ENCODE measurements at places on chromosomes 1 and 21.

GRCh38 chr21:36915014-36915695 lies 51.3 kb downstream of the HLCS start:
- DNase-seq: no peak

GRCh38 chr1:8905582-8906191 lies 27.2 kb upstream of the ENO1 start:
- no peak for DNase-seq

DNA sequence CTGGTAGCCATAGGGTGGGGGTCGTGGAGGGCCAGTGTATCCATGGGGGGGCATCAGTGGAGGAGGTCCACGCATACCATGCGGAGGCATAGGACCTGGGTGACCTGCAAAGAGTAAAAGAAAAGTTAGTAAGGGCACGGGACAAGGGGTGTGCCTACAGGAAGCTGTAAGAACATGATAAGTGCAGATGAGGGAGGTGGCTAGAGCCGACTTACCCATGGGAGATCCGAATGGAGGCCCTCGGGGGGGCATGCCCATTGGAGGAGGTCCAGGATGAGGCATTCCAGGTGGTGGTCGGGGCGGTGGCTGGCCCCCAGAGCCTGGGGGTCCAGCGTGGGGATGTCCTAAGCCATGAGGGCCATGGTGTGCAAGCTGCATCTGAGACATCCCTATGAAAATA lies 4.0 kb downstream of the SF3B4 start:
- DNase-seq: no peak

DNA sequence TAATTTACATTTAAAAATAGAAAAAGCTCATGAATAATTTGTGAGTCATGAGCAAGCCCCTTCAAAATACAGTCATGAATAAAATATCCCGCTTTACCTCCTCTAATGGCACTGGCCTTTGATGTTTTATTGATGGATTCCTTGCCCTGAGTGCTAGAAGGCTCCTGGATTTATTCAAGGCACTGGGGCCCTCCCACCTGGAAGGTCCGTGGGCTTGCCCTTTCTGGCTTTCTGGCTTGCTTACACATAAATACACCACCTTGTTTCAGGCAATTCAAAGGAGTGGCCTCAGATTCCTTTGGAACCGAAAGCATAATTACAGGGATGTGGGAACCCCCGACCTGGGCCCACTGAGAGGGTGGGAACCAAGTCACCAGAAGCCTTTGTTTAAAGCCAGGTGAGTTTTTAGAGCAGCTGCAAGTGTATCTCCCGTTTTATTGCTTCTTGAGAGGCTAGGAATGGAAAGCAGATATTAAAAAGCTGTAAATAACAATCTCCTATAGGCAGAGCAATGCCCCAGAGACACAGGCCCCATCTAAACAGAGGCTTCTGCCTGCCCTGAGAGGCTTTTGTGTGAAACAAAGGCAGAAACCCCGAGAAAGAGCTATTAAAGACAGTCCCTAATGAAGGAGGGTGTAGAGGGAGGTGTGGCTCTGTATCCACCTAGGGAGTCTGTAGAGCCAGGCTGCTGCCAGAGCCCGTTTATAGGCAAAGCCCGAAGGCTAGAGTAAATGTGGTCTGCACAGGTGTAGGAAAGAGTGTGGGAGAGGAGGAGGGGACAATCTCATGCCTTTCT lies 126.4 kb downstream of the FAM78B start:
- no peak for DNase-seq

DNA sequence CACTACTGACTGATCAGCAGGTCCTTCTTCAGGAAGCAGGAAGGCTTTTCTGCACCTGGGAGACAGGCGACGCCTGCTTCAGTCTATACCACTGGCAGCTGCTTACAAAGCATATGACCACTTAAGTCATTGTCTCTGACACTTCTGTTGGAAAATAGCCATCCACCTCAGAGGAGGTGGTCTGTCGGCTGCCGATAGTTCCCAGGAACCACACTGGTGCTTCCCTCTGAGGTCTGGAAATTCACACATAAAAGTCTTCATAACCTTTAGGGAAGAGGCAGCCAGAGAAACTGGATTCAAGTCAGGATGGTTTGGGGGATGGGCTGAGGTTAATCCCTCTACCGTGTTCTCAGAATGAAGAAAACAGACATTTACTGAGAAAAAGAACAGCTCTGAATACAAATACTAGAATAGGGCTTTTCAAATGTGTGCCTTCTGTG lies 15.6 kb upstream of the SRP9 start:
- no peak for DNase-seq

- no peak for DNase-seq
Observed at GRCh38 chr1:204258213-204259115, 44.7 kb upstream of the GOLT1A start.
